ENCODE measurements at places on chromosomes 13 and 19.

DNA sequence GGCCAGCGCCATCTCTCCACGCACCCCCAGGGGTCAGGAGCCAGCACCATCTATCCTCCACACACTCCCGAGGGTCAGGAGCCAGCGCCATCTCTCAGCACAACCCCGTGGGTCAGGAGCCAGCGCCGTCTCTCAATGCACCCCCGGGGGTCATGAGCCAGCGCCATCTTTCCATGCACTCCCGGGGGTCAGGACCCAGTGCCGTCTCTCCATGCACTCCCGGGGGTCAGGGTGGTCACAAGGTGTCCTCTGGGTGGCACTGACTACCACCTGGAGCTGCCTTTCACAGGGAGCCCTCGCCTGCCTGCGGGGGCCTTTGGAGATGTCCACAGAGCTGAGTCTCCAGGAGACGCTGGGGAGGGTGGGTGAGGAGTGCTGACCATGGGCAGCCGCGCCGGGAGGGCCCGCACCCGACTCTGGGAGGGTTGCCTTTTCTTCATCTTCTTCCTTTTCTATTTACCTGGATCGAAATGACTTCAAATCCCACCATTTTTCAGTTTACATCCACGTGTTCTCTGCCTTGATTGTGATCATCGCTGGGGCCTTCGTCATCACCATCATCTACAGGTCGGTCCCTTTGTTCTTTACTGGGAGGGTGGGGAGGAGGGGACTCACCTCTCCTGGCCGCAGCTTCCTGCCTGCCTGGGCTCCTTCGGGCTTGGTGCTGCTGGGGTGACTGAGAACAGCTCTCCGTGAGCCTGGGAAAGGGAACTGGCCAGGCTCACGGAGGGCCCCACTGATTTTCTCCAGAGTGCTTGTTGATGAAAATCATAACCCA, 19.1 kb downstream of the TEX29 start:
- no peak for DNase-seq

DNA sequence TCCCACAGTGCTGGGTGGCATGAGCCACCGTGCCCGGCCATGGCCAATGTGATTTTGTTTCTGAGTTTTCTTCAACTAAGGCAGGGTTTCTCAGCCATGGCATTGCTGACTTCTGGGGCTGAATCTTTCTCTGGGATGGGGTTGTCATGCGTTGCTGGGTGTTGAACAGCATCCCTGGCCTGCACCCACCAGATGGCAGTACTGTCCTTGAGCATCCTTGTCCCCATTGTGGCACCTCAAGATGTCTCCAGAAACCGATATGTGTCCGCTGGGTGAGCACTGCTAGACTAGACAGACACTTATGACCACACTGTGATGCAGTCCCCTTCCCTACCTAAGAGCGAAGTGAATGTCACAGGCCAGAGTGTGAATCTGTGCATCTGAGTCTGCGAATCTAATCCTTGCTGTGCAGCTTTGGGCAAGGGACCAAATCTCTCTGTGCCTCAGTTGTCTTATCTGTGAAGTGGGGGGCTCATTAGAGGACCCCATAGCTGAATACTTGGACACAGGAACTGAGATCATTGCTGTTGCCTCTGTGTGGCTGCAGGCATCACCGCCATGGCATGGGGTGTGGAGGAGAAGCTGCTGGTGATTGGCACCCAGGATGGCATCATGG, 50.3 kb upstream of the SIN3B start:
- DNase-seq: peak; percentile 43

GRCh38 chr13:22176968-22177520, 506.2 kb downstream of the FGF9 start:
- DNase-seq: no peak

GRCh38 chr19:50820549-50821247, 2.9 kb downstream of the KLK1 start:
- DNase-seq: no peak

GRCh38 chr19:15418231-15418578, 583 bp downstream of the AKAP8L start:
- no peak for DNase-seq

GRCh38 chr19:12880551-12881171, 588 bp downstream of the DNASE2 start:
- DNase-seq: no peak

GRCh38 chr13:72534951-72535640, 192.3 kb downstream of the MZT1 start:
- no peak for DNase-seq

DNA sequence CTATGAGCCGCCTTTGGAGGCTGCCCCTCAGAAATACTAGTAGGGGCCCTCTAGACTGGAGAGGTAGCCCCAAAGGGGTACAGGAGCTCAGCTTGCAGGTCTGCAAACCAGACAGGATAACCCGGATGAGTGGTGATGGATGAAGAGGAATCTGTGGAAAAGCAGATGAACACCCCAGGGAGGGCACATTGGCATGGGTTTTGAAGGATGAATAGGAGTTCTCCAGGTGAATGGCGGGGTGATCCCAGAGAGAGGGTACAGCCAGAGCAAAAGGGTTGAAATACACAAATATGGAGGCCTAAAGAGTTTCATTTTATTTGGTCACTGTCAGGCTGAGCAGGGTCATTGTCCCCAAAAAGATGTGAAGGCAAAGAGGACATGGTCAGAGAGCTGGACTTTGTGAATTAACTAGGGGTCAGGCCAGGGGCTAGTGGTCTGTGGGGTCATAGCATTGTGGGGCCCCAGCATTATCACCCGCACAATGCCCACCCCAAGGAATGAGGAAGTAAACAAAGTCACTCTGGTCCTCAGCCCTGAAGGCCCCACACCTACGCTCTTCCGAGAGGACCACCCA, 4.8 kb downstream of the NR2F6 start:
- no peak for DNase-seq

GRCh38 chr19:55319785-55320184, 5.4 kb downstream of the TMEM150B start:
- DNase-seq: no peak

GRCh38 chr19:18588611-18589379, at the start of gene REX1BD:
REX1BD (plus strand) TSS chr19:18588798; CDS start chr19:18588802, 4 bp downstream.
- peak; percentile 88 for DNase-seq

Measured in Jurkat, Clone E6-1 (cell line).